Cerebellar nuclear complex (tissue), 1 donor: ENCODE measurements at places on chromosomes 13 and 19.

GRCh38 chr19:57850553-57851017 lies 926 bp downstream of the ZNF587 start:
- DNase-seq = no peak

- no peak for DNase-seq
Observed at GRCh38 chr13:72521940-72522661, 205.3 kb downstream of the MZT1 start.

DNA sequence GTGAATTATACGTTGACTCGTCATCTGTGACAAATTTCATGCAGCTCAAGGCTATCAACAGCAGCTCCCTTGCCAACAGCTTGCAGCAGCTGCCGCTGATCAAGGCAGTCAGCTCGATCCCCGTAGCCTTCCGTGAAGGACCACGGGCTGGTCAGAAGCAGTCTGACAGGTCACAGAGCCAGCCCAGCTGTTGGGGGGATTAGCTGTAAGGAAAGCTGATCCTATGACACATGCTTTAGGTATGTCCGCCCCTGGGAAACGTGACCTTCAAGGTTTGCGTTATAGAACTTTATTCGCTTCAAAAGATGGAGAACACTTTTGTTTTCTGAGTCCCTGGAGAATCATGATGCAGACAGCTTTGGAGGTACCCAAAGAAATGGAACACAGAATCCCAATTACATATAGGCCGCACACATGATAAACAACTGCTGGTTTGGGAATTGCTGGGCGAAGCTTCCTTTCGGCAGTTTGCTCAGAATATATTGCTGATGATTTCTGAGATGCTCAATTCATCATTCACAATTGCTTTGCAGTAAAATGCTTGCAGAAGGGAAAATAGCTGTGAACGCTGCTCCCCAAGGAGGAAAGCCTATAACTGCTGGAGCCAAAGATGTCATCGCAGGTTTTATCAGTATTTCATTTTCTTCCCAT lies 62.6 kb upstream of the USP29 start:
- DNase-seq = no peak

DNA sequence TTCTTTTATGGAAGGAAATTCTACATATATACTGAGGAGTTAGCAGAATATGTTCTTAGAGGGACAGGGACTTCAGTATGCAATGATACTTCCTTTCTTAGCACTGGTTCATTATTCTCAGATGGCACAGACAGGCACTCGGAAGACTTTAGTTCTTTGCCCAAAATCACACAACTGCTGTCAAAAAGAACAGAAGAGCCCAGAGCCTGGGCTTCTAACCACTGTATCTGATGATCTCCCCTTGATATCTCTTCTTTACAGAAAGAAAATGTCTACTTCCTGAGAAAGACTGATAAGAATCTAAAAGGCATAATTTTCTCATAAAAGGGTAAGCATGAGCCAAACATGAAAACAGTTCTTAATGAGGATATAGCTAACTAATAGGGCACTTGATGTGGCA lies 2034.2 kb upstream of the PRR20A start:
- DNase-seq = no peak

- DNase-seq = peak; percentile 30
Observed at GRCh38 chr13:43785650-43786471, 911 bp downstream of the ENOX1 start.

DNA sequence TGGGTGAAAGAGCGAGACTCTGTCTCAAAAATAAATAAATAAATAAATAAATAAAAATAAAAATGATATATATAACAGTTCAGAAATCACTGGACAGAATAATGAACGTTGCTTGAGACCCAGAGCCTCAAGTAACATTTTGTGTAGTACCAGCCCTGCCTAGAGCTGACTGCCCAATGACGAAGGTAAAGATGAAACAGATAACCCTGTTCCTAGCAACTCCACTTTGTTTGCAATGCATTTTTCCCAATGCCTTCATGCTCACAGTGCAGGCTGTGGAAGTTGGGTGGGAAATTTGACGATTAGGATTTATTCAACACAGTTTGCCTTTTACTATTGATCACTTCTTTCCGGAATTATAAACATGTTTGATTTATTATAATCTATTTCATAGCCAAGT lies 22.2 kb upstream of the FRY start:
- no peak for DNase-seq

GRCh38 chr13:71339005-71339404 lies 528.0 kb downstream of the DACH1 start:
- no peak for DNase-seq

DNA sequence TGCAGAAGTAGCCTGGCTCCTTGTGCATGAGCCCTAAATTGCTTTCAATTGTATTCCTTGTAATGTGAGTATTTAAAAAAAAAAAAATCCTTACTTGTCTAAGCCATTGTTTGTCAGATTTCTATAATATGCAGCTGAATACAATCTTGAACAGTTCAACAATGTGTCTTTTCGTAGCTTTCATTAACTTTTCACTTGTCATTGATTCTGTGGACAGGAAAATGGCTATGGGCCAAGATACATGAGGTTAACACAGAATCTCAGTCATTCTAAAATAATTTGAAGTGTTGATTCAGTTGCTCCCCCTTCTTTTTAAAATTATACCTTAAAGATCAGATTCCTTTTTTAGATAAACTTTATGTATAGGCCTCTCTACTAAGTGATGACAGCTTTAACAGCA lies 395.8 kb upstream of the KLF12 start:
- DNase-seq = no peak

GRCh38 chr13:93309886-93310523 lies 83.4 kb downstream of the GPC6 start:
- no peak for DNase-seq

GRCh38 chr13:103224804-103225203 lies 158.6 kb upstream of the SLC10A2 start:
- no peak for DNase-seq

DNA sequence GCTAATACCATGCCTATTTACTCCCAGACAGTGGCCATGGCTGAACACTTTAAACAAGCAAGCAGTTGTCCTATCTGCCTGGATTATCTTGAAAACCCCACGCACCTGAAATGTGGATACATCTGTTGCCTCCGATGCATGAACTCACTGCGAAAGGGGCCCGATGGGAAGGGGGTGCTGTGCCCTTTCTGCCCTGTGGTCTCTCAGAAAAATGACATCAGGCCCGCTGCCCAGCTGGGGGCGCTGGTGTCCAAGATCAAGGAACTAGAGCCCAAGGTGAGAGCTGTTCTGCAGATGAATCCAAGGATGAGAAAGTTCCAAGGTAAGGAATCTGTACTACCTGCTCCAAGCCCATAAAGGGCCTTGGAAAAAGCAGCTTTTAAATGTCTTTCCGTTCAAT lies 8.6 kb downstream of the RFPL4AL1 start:
- DNase-seq = no peak

DNA sequence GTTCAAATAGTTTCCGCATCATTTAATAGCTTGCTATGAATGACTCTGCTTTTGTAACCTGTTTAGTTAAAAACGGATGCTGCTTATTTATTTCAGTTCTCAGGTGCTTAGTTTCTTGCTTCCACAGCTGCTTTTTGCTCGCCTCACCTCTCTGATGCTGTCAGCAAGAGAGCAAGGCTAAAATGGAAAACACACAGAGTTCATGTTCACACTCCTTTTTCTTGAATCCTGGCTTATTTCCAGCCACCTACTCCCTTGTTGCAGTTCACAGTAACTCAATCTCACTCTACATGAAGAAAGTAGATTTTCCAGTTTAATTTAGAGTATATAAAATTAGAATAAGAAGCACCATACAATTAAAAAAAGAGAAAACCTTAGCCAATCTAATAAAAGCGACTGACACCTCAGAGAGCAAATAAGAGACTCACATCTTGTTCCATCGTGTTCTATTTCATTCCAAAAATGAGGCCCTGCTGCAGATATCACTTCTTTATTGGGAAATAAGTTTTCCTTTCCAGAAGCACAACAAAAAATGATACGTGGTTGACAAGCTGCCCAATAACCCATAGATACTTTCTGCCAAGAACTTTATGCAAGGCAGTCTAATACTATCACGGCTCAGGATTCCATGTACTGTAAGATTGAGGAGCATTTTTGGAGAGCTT lies 326.1 kb upstream of the SLITRK1 start:
- DNase-seq = no peak

DNA sequence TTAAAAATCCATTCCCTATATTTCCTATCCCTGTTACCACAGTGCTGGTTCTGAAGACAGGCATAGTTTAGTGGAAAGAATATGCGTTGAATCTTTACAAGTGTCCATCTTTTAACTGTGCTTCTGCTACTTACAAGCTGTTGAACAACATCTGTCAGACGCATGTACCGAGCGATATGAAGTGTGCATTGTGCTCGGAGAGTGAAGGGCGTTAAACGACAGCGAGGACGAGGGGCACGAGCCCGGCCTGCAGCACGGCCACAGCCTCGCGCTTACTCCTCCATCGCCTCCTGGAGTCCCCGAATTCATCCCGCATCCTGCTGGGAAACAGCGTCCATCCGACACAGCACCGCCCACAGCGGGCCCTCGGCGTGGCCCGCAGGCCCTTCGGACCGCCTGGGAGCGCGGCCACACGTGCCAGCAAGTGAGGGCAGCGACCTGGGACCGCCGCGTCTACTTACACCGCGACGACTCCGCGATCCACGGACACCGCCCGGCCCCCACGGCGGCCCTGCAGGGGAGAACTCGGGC lies 514 bp downstream of the PCID2 start:
- DNase-seq = no peak

- DNase-seq = no peak
Observed at GRCh38 chr13:36450534-36450933, 18.2 kb downstream of the CCNA1 start.

DNA sequence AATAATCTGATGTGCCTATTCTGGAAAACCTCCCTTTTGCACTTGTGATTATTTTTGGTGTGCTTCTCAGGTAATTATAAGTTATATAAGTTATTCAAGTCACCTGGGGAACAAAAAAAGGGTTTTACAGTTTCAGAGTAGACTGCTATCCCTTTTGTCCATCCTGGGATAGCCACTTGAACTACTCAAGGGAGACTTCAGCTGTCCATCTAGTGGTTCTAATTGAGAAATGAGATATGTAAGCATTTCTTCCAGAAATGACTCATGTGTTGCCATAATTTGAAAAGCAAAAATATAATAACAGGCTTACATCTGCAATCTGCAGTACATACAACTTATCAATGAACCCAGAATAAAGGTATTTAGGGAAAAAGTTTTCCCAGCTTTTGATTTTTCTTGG lies 20.4 kb downstream of the UBL3 start:
- no peak for DNase-seq

GRCh38 chr13:40390401-40390916 lies 276.0 kb downstream of the FOXO1 start:
- DNase-seq = no peak

DNA sequence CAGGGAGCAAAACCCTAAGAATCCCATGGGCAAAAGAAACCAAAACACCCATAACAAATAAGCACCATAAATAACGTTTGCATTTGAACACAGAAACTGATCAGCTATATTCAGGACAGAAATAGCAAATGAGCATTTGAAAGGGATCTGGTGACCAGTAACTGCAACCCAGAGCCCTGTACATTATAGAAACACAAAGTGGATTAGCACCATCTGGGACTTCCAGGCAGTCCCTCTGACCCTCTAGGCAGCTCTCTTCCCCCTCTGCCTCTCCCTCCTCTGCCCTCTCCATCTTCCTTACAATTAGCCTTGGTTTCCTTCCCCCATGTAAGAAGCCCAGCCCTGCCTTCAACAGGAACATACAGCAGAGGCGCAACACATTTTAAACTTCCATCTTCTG lies 215.0 kb downstream of the DCLK1 start:
- DNase-seq = no peak

DNA sequence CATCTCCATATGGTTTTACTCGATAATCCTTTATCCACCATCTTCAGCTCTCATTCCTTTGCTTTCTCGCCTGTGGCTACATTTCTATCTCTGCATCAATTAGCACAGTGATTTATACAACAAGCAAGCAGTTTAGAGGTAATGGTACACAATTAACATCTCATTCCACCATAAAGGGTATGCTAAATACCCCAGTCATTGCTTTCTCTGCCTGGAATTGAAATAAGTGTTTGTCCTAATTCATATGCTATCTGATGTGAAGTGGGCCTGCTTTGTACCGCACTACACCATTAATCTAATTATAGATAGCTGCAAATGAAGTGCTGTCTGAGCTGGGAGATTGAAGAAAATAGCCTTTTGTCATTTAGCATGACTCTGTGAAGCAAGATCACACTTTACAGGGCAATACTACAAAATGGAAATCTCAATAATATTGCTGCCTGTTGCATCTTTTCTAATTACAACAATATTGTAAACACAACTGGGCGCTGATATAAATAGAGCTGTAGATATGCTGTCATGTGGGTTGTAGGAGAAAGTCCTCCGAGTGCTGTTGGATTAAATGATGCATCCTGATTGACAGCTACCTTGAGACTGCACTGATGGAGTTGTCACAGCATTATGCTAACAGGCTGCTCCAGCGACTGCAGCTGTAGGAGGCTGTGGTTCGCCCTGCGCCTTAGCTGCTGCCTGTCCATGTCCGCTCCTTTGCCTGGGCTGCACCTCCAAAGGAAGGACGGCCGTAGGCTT lies 78.2 kb downstream of the GGACT start:
- DNase-seq = no peak

- no peak for DNase-seq
Observed at GRCh38 chr13:86877441-86877840, 793.7 kb upstream of the SLITRK5 start.

DNA sequence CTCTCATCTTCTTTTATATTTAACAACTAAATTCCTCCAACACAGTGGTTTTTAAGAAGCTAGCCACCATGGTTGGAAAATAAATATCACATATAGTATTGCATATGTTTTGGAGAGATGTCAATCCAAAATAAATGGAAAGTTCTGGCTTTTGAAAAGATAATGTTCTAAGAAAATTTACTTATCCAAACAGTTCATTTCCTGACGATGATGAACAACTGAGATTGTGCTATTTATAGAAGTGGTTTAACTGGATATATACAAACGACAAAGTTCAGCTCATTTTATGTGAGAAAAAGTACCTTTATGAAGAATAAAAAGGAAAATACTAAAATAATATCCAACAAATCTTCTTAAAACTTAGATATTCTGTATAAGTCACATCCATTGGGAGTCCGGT lies 174.7 kb downstream of the MZT1 start:
- DNase-seq = no peak

DNA sequence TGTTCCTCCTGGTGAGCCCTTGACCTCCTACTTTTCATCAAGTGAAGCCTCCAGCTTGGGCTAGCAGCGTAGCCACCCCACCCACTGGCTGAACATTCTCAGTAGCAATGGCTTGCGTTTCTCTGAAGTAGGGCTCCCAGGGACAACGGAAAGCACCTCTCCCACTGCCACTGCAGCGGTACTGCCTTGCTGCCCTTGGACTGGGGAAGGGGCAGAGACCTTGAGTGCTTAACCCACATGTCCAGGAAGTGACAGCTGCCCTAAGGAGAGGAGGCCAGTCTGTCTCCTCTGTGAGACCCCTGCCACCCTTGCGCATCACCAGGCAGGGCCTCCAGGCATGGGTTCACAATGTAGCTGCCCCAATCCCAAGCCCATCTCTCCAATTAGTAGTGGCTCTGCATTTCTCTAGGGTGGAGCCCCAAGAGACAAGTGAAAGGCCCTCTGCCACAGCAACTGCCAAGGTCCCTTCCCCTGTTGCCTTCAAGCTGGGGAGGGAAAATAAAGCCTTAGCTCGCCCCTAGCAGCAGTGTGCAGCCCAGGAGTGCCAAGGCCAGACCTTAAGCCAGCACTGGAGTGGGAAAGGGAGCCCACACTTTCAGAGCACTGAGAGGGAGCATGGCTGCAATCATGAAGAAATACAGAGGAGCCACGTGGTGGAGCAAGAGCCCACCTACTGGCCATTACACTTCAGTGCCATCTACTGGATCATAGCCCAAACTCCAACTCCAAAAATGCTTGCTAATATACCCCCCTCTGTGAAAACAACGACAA lies 175.9 kb upstream of the TRPC4 start:
- no peak for DNase-seq

- DNase-seq = no peak
Observed at GRCh38 chr13:34437873-34438272, 504.2 kb upstream of the NBEA start.
